SW480 (cell line): ENCODE measurements at places on chromosomes 7 and 10.
A peak's percentile ranks its signal among the peaks of the same experiment; 100 is the strongest.

DNA sequence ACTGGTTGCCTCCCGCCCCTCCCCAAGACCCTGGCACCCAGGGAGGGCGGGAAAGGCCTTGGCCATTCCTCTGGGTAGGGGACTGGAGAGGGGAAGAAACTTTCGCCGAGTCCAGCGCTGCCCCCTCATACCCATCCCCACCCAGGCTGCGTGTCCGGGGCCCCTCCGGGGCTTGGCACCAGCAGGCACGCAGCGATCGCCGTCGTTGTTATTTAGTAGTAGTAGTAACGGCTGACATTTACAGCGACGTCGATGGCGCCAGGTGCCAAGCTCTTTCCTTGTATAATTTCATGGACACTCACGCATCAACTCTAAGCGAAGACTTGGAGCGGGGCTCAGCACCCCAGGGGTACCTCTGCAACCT is 3.3 kb upstream of the PDGFA start:
- no peak for DNase-seq

DNA sequence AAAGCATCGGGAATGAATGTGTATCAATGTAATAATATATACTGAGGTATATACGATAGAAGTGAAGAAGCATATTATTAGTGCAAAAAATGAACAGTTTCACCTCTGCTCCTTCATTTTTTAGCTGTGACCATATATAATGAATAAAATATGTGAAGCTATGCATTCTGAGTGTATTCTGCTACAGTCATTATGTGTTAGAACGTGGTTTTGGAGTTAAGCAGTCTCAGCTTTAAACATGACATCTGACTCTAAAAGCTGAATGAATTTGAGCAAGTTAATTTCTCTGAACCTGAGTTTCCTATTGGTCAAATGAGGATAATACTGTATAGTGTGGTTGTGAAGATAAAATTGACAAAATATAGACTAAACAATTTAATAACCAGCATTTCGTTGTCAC is 358.1 kb downstream of the SUGCT start:
- DNase-seq = no peak

- peak; percentile 20 for DNase-seq
Observed at GRCh38 chr7:44461387-44461786, 29.1 kb downstream of the NUDCD3 start.

DNA sequence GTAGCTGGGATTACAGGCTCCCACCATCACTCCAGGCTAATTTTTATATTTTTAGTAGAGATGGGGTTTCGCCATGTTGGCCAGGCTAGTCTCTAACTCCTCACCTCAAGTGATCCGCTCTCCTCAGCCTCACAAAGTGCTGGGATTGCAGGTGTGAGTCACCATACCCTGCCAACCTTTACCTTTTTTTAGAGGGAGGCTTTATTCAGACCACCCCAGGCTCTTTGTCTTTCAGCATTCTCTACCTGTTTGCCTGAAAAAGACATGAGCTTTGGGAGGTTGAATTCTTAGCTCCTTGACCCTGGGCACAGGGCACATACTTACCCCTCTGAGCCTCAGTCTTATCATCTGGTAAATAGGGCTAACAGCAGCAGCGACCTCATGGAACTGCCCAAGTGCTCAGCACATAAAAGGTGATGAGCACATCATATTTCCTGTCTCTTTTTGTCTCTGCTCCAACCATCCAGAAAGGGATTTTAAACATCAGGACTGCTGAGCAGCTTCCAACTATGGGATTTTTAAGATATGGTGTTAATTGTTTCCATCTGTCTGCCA is 17.0 kb downstream of the FRMPD2 start:
- DNase-seq = no peak

- no peak for DNase-seq
Observed at GRCh38 chr10:89266721-89267453, 15.3 kb upstream of the LIPA start.

DNA sequence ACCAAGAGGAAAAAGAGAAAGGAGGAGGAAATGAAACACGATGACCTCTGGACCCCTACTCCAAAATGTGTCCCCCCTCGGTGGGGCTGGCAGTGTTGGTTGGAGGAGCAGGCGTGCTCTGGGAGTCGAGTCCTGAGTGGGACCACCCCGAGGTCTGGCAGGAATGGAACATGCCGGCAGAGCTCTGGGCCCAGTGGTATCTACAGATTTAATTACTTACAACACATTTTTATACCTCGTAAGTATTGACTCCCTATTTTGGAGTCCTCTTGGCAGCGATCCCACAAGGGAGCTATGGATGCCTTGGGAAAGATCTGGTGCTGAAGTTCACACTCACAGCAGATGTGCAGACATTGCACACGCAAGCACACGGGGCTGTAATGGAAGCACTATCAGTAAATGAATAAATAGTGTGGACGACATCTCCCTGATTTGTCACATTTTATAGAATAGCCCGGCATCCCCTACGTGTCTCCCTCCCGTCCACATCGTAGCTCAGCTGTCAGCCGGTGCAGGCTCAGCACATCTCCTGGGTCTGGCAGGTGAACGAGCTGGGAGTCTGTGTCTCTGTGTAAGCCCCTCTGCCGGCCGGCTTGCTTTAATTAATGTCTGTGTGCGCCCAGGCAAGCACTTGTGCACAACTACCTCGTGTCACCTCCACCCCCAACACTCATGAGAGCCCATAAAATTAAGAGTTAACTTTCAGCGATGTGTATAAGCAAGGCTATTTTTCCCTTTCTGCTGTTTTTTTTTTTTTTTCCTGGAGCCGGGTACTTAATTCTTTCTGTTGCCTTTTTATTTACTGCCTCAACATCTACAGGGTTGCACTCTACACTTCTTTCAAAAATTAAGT is 603.2 kb downstream of the LRMDA start:
- no peak for DNase-seq

DNA sequence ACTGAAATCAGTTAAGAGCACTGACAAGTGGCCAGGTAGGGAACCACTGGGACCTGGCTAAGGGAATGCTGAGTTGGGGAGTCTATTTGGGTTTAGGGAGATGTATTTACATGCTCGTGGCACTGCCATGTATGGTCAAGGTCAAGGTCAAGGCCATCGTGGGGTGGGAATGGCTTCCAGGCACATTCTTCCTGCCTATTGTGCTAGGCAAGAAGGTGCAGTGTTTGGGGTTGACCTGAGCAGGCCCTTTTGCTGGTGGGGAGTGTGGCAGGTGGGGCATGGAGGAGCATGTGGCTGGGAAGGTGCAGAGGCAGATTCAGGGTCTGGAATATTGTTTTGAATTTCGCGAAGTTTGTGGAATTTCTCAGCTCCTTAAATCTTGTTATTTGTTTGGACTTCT is 17.8 kb downstream of the FAM241B start:
- DNase-seq = no peak

DNA sequence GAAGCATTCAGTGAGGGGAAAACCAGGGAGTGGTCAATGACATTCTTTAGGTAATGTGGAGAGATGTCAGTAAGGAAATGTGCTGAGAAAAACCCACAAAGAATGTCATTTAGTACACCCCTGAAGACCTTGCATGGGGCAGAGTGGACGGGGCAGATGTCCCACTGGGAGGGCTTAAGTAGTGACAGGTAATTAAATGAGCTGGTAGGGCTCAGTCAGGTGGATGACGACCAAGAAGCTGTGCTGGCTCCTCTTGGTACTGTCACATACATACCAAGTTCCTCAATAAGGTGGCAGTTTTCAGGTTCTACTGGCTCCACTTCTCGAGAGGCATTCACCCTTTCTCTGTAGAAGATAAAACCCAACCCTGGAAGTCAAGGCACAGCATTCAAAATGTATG is 1.8 kb downstream of the PON3 start:
- DNase-seq = no peak

GRCh38 chr10:123967626-123968243 is 76.1 kb upstream of the CPXM2 start:
- peak; percentile 45 for DNase-seq

GRCh38 chr10:1432161-1432560 is 305.2 kb downstream of the ADARB2 start:
- DNase-seq = no peak

DNA sequence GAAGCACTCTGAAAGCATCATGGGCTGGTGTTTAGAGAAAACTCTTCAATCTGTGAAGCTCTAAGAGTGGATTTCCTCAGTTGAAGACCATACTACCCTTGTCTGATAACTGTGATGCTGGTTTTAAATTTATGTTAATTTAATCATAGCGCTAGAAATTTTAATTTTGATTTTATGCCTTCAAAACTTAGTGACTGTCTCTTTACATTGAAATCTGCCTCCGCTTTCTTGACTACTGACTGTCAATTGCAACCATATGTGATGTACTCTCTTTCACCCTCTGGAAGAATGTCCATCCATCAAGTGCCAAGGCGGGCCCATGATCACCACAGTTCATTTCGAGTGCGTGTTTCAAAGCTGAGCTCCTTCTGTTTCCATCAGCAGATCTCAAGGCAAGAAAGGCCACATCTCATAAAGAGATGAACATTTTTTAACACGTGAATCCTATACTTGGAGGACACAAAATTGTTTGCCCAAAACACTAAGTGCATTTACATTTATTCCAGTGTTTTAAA is 147.1 kb downstream of the ITGA8 start:
- no peak for DNase-seq

DNA sequence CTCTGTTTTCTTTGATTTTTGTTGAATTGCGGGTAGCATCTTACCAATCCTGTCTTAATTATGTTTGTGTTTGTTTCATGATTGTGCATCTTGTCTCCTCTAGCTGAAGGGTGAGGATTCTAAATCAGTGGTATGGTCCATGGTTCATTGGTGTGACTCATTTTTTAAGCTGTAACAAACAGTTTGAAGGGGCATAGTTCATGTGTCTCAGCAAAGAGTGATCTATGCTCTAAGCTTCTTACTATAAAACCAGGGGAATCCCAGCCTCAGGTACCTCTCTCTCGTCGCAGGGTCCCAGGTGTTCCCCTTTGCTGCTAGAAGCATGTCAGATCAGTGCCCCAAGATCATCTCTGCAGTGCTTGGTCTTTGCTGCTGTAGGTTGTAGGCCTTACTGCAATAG is 100.1 kb downstream of the OTUD1 start:
- DNase-seq = no peak

- peak; percentile 27 for DNase-seq
Observed at GRCh38 chr10:98262571-98262970, 5.4 kb downstream of the LOXL4 start.

GRCh38 chr7:28157076-28157745 is 23.4 kb downstream of the JAZF1 start:
- DNase-seq = no peak

DNA sequence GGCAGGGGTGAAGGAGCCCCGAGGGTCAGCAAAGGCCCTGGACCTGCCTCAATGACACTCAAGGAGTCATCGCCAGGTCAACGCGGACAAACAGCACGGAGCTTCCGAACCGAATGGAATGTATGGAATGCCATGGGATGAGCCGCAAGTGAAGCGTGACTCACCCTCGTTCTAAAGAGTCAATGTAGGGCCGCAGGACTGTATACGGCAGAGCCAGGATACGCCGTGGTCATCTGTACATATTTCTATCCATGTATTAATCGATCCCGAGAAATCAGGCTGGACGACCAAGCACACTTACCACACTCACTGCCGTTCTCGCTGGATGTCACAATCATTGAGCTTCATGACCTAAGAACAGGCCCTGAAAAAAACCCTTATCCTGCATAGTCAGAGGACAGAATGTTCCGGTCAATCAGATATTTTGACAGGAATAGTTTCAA is 4.3 kb downstream of the SNX8 start:
- DNase-seq = peak; percentile 92

DNA sequence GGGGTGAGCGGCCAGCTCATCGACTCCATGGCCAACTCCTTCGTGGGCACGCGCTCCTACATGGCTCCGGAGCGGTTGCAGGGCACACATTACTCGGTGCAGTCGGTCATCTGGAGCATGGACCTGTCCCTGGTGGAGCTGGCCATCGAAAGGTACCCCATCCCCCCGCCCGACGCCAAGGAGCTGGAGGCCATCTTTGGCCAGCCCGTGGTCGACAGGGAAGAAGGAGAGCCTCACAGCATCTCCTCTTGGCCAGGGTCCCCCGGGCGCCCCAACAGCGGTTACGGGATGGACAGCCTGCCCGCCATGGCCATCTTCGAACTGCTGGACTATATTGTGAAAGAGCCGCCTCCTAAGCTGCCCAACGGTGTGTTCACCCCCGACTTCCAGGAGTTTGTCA is 17.4 kb upstream of the TSPAN33 start:
- no peak for DNase-seq

DNA sequence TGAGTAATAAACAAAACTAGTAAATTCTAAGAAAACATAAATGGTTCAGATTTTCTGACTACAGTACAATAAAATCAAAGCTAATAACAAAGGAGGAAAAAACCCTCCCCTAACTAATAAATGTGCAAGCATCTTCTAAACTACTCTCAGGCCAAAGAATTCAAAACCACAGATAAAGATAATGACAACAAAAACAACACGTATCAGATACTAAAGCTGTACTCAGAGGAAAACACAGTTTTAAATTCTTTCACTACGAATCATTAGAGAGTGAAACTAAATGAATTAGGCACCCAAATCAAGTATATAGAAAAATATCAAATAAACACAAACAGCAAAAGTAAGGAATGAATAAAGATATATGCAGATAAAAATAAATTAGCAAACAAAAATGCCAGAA is 200.9 kb downstream of the TEX36 start:
- no peak for DNase-seq

DNA sequence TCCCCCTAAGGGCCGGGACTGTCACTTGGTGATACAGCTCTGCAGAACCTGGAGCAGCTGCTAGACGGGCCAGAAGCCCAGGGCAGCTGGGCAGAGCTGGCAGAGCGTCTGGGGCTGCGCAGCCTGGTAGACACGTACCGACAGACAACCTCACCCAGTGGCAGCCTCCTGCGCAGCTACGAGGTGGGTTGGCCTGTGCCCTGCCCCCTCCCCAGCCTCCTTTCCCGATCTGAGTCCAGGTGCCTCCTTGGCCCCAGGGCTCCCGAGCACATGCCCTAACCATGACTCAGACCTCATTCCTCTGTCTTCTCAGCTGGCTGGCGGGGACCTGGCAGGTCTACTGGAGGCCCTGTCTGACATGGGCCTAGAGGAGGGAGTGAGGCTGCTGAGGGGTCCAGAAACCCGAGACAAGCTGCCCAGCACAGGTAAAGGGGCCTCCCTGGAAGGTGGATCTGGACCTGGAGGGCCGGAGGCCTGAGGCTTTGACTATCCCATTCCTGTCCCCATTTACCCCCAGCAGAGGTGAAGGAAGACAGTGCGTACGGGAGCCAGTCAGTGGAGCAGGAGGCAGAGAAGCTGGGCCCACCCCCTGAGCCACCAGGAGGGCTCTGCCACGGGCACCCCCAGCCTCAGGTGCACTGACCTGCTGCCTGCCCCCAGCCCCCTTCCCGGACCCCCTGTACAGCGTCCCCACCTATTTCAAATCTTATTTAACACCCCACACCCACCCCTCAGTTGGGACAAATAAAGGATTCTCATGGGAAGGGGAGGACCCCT is 6.4 kb downstream of the NFKB2 start:
- no peak for DNase-seq

GRCh38 chr10:118342638-118343020 is 505 bp upstream of the FAM204A start:
- DNase-seq = no peak

GRCh38 chr7:22445140-22445743 is 54.7 kb downstream of the STEAP1B start:
- no peak for DNase-seq
